ENCODE measurements at places on chromosomes 7 and 10. TPM values are rescaled to one million over a fixed set of nuclear protein-coding genes. Genes with fewer than 3 reads are reported as not detected.

EIF4H gene
- polyA plus RNA-seq: 283 TPM

LIPJ gene
- 0.10 TPM for polyA plus RNA-seq

SLC25A40 gene
- polyA plus RNA-seq: 41.2 TPM

BTRC gene
- 27.0 TPM for polyA plus RNA-seq

GRCh38 chr10:22816298-22816653 lies 101.9 kb upstream of the PIP4K2A start:
- DNase-seq: no peak

DNA sequence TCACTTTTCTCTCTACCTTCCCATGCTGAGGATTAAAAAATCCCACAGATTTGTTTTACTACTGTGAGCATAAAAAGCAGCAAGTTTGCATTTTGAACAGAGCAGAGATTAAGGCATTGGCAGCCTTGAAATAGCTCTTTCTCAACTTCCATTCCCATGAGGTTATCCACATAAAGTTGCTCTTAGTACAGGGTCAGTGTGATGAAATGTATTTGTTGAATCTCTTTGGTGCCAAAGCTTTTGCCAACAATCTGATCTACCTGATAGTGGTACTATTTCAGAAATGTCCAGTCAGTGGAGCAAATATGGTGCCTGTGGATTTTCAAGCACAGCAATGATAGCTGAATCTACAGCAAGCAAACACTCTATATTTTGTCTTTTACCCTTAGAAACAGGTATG lies 254.8 kb downstream of the INHBA start:
- DNase-seq: no peak

- no peak for DNase-seq
Measured at GRCh38 chr10:12389154-12389734, 39.9 kb downstream of the CAMK1D start.

DNA sequence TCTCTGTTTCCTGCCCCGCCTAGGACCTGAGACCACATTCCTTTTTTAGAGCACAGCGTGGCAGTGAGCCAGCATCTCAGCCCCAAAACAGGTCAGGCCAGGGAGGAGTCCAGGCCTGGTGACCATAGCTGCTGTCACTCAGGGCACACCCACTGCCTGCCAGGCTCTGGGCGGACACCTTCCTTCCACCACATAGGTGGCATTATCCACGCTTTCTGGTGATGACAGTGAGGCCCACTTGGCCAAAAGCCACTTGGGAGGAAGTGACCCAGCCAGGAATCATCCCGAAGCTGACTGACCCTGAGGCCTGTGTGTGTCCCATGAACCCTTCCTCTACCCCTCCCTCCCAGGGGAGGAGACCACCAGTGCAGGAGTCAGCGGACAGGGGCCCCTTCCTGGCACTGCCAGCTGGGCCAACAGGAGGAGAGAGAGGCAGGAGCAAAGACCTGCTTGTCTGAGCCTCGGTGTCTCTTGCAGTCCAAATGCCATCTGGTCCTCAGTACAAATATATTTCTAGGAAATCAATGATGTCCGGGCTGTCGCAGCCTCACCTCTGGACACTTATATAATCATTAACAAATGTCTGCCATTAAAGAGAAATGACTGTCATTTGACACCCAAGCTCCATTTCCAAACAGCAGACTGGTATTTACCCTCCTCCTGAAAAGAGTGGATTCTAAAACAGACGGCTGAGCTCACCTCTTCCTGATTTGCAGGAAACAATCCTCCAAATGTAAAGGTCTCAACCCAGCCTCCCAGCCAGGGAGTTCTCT lies 63.0 kb downstream of the ABRAXAS2 start:
- no peak for DNase-seq

DNA sequence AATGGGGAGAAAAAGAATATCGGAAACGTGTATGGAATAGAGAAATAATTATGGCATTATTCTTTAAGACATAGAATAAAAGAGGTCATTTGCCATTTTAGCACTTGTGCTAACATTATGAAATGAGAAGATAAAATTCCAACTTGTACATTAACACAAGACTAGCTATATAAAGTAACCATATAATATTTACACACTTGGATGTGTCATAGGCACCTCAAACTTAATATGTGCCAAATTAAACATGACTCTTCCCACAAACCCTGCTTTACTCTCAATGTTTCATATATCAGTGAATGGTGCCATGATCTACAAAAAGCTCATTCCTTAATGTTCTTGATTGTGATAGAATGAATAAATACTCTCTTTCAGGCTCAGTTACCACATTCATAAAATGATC lies 4.1 kb upstream of the MINDY3 start:
- DNase-seq: no peak

- no peak for DNase-seq
Measured at GRCh38 chr10:35184527-35185171, 58.0 kb downstream of the CREM start.

DNA sequence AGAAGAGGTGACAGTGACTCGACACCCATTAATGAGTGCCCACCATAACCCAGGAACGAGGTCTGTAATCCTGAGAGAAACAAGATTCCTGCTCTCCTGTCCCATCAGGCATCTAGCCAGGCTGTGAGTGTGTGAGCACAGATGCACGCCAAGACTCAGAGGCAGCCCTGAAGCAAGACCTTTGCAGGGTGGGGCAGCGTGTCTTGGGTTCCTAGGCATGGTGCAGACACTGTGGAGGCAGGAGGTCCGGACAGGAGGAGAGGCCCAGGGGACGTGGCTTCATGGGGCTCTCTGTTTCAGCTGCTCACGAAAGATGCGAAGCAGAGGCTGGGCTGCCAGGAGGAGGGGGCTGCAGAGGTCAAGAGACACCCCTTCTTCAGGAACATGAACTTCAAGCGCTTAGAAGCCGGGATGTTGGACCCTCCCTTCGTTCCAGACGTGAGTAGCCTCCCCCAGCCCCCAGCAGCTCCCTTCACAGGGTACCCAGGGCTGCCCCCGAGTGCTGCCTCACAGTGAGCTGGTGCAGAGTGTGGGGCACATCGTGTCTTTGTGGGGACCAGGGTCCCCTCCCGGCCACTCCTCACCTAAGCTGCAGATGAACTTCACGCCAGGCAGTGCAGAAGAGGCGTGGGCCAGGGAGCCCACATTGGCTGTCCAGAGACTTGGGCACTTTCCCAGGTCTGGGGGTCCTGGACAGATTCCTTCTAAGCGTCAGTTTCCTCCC lies 94.5 kb downstream of the RGS10 start:
- DNase-seq: no peak

GRCh38 chr7:21103426-21104123 lies 316.9 kb upstream of the SP8 start:
- no peak for DNase-seq

GRCh38 chr10:77498829-77499228 lies 138.8 kb downstream of the KCNMA1 start:
- no peak for DNase-seq

DNA sequence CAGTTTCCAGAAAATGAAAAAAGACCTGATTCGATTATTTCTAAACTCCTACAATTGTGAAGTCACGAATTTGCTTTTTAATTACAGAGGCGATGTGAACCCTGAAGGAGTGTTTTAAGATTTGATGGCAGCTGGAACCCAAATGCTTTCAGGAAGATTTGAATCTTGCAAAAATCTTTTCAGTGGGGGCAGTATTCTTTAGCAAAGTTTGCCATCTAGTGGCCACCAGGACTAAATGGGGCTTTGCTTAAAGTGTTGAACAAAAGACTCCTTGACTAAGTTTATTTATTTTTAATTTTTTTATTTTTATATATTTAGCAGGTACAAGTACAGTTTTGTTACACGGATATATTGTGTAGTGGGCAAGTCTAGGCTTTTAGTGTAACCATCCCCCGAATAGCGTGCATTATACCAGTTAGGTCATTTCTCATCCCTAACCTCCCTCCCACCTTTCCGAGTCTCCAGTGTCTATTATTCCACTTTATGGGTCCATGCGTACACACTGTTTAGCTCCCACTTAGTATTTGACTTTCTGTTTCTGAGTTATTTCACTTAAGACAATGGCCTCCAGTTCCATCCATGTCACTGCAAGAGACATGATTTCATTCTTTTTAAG lies 98.8 kb downstream of the CACNB2 start:
- no peak for DNase-seq

DNA sequence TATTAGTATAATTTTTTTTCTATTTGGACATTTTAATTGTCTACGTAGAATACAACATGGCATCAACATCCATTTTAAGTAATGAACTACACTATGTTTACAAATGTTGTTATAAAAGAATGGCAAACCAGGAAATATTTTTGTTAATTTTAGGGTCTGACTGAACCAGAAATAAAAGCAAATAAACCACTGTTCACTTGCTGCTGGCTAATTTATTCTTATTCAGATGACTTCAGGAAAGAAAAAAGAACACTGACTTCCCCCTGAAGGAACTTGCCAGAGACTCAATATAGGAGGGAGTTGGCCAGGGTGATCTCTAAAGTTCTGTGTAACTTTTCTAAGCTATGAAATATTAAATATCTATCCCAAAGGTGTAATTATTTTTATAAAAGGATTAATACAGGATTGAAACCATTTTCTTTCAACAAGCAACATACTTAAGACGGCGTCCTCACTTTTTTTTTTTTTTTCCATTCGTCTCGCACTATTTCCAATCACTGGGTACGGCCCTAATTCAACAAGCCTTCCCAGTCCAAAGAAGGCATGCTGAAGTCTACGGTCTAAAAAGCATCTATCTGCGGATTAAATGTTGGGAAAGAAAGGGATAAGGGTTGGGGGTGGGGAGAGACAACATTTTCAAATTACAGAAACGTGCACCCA lies 1.2 kb downstream of the USP6NL start:
- DNase-seq: no peak

All from right renal cortex interstitium (tissue), 3 donors.